NCI-H524 treated with DMSO at 0.1 percent for 48 hours (cell line): ENCODE measurements at places on chromosomes 2 and 18.

DNA sequence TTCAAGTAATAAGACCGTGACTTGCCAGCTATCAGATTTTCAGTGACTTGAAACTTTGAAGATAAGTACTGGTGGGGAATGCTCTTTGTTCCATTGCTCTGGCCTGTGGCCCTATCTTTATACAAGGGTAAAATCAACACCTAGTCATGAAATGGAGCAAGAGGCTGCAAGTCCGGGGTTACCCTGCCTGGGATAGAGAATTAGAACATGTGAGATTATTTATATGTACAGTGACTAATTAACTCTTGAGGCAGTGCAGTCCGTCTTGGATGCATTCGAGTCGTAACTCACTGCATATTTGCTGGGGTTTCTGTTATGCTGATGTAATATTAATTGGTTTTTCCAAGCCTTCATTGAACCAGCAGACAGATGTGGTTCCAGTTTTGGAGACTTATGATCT lies 105.8 kb upstream of the LYPD6 start:
- DNase-seq, result no peak

GRCh38 chr2:42905341-42906110 lies 113.1 kb upstream of the HAAO start:
- DNase-seq, result no peak

GRCh38 chr2:204972606-204973336 lies 427.5 kb downstream of the PARD3B start:
- no peak for DNase-seq

GRCh38 chr2:64467096-64467843 lies 13.3 kb downstream of the LGALSL start:
- DNase-seq, result no peak

DNA sequence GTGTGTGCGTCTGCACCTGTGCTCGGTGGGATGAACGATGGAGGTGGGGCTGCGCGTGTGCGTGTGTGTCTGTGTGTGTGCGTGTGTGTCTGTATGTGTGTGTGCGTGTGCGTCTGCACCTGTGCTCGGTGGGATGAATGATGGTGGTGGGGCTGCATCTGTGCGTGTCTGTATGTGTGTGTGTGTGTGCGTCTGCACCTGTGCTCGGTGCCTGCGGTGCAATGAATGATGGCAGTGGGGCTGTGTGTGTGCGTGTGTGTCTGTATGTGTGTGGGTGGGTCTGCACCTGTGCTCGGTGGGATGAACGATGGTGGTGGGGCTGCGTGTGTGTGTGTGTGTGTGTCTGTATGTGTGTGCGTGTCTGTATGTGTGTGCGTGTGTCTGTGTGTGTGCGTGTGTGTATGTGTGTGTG lies 48.5 kb upstream of the CTDP1 start:
- DNase-seq, result no peak

- DNase-seq, result no peak
Observed at GRCh38 chr2:119408221-119408619, 23.4 kb upstream of the TMEM37 start.

DNA sequence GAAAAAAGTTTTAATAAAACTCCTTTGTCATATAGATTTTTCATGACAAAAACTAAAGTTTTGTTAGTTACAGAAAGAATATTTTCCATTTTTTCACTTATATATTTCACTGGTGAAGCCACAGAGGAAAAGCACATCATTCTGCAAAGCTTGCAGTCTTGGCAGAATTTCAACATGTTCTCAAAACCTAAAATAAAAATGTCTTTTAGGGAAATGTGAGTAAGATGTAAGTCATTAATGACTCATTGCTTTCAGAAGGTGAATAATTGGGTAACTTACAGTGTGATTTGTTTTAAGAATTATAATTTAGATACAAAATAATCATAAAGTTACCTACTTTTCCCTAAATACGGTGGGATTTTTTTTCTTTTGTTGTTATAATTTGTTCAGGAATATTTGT lies 43.4 kb upstream of the TNFRSF11A start:
- DNase-seq, result no peak

GRCh38 chr18:13543144-13543543 lies 183.2 kb downstream of the FAM210A start:
- no peak for DNase-seq

- no peak for DNase-seq
Observed at GRCh38 chr2:2880938-2881337, 496.7 kb downstream of the EIPR1 start.
